ENCODE measurements at places on chromosomes 12 and 14.

DNA sequence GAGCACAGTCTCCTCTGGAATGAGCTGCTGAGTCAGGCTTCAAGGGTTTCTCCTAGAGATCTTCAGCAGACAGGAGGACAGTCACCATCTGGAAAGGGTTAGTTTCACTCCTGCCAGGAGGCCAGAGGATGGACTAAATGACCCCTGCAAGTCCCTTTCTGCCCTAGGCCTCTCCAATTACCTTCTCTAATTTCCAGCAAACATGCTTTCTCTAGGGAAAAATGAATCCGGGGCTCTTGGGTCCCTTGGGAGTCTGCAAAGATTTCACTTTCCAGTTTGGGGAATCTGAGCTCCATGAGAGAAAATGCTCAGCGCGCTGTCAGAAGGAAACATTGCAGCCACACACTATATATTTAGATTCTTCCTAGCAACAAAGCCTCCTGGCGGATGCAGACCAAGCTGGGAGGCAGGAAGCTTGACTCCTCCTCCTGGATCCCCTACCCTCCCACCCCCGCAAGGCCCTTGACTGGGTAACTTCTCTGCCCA, 184.4 kb upstream of the CCND2 start:
- no peak for DNase-seq

DNA sequence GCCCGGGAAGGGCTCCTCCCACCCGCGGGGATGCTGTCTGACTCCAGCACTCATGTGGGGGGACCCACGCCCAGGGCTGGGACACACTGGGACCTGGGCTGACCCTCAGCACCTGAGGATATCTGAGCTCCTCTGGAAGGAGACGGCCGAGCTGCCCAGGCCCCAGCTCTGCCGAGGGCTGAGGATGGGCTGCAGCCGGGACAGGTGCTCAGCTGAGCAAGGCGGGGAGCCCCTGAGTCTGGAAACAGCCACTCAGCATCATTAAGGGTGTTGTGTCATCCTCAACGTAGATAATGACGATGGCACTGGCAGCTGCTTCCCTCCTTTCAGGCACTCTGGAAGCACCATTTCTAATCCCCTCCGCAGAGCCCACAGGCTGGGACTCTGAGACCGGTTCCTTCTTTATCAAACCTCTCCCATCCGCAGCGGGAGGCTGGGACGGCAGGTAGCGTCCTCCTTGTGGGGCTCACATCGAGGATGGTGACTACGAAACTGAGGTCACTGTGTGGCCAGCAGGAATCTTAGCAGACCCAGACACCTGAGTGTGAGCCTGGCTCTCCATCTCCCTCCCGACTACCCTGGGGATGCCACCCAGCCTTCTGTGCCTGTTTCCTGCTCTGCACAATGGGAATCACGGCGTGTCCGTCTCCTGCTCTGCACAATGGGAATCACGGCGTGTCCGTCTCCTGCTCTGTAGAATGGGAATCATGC, 26.7 kb upstream of the SFSWAP start:
- no peak for DNase-seq

DNA sequence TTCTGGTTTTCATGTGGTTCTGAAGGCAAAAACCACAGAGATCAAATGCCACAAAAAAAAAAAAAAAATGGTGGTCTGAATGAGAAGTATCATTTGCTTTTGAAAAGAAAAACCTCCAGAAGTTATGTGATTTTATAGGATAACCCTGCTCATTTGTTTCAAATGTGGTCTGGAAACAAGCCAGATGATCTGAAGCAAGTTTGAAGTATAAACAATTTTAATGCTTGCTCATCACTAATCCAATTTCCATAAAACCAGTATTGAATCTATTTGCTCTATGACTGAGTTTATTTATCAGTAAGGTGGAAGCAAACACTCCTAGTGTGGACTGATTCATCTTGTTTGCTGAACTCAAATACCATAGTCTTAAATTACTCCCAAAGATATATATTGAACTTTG, 407.3 kb upstream of the FLRT2 start:
- no peak for DNase-seq

- DNase-seq = no peak
Measured at GRCh38 chr14:97120611-97121031, 323.4 kb downstream of the VRK1 start.

DNA sequence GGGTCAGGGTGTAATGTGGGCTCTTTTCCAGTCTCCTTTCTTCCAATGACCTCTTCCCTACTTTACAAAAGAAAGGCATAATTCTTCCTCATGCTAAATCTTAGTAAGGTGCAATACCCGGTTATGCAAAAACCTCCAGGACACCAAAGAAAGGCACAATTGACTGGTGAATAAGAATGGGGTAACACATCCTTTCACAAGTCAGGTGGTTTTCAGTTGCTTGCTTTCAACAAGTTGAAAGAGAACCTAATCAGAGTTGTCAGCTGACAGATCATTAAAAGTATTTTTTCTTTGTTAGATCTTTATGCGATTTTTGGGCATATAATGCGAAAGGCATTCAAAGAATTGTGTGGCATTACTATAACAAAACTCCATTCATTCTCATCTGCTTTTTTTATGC, 1.3 kb upstream of the AEBP2 start:
- DNase-seq = no peak

- no peak for DNase-seq
Measured at GRCh38 chr14:56002876-56003625, 115.2 kb upstream of the PELI2 start.

DNA sequence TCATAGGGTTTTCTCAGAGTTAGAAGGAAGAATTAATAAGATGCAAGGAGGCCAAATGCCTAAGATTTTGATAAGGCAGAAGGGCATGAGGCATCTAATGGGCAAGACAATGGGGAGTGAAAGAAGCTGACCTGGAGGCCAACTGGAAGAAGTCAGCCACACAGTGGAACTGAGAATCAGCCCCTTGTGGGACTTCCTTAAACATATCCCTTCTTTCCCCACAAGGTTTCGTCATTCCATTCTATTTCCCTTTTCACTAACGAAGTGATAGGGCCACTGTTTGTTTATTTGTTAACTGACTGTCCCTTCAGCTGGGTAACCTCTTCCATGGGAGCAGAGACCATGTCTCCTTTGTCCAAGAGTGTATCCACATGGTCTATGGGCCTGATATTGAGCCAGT, 86.2 kb downstream of the HELB start:
- peak; percentile 87 for DNase-seq

GRCh38 chr14:92026548-92027190, 13.2 kb downstream of the TRIP11 start:
- DNase-seq = peak; percentile 35

DNA sequence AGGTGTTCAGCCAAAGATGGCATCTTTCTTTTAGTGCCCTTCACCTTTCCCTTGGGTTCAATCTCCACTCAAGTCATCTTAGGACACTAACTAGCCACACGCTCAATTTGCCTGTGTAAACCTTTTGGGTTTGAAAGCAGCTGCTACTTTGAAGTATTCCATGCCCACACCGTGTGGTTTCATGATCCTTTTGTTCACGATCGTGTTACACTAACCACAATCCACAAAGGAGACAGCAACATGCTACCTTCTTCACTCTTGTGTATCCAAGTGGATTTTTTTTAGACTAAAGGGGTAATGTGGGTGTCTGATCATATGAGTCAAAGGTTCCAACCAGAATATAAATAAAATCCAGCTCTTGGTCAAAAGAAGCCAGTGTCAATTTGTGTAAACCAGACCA, 122.7 kb upstream of the FAR2 start:
- no peak for DNase-seq

GRCh38 chr14:85538636-85539035, 8.7 kb downstream of the FLRT2 start:
- DNase-seq = no peak

GRCh38 chr12:779745-780734, 27.7 kb downstream of the WNK1 start:
- DNase-seq = peak; percentile 61

GRCh38 chr14:20180486-20180885, 10.2 kb upstream of the OR11G2 start:
- DNase-seq = peak; percentile 34

GRCh38 chr12:130640901-130641300, 75.2 kb downstream of the RIMBP2 start:
- DNase-seq = no peak

GRCh38 chr14:67717048-67717447, 15.4 kb downstream of the RDH12 start:
- DNase-seq = no peak

GRCh38 chr14:76168531-76168930, 16.8 kb downstream of the GPATCH2L start:
- DNase-seq = peak; percentile 10

DNA sequence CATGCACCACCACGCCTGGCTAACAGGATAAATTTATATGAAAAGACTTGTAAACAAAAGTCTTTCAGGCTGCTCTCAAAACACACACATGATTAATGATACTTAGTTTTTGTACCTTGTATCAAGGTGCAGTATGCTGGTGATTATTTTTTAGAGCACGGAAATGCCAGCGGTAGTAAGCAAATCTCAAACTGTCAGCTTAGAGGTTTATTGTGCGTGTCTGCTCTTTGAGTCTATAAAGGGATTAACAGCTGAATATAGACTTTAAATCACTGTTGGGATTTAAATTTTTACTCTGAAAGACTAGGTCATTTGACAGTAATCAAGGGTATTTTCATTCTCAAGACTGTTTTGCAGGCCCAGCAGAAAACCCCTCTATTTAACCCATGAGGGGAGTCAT, 50.5 kb downstream of the PLEKHA5 start:
- DNase-seq = no peak

DNA sequence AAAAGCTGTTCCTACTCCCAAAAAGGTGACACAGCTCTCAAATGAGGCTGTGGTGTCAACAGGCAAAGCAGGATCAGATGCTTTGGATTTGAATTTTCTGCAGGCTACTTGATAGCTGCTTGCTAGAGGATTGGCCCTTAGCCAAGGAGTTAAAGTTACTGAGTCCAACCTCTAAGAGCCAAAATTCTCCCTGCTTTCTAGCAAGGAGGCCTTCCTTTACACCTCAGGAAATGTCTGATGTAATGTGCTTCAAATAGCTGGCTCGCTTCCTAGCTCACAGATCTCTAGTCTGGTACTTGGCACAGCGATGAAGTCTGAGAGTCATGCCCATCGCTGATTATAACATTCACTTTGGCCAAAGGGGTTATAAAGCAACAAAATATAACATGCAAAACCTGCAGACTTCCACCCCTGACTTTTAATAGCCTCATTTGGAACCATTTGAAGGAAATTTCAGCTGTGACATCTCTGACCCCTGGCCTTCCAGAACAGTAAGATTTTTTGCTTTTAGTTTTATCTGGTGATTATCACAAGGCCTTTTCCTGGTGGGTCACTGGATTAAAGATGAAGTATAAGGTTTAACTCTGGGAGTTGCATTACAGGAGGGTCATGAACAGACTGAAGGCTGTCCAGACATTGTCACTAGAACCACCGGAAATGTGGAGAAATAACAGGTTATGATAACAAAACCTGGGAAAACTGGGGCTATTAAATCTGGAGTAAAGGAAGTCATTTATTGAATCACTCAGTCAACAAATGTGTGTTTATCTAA, 189.7 kb downstream of the EPS8 start:
- no peak for DNase-seq

DNA sequence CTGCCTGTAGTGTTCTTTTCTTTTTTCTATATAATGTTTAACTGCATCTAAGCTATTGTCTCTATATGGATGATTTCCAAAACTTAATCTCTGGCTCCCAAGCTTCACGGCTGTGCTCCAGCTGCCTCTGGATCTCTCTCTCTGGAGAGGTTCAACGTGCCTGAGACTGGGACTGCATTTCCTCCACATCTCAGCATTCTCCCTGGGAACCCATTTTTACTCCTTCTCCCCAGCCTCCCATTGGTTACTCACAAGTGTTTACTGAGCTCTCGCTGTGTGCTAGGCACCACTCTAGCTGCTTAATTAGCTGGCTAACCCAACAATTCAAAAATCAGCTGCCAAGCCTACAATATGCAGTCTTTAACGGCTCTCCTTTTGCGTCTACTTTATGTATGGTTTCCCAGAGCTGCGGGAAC, 34.7 kb downstream of the FBXL14 start:
- no peak for DNase-seq

DNA sequence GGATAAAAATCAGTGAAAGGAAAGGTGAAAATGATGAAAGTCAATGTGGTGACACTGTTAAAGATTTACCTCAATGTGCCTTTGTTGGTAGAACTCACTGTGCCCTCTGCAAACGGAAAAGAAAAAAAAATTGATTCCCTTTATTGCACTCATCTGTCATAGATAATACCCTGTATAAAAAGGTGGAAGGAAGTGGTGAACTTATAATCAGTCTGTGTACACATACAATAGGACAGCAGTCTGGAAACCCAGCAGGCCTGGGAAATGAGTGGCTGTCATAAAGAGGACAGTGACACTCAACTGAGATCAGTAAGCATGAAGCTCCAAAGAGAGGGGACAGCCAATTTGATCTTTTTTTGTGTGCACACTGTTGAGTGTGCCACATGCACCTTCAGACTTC, 364.7 kb downstream of the NOVA1 start:
- DNase-seq = no peak

- no peak for DNase-seq
Measured at GRCh38 chr14:97602438-97603117, 805.4 kb downstream of the VRK1 start.

GRCh38 chr12:20350495-20350894, 17.8 kb upstream of the PDE3A start:
- DNase-seq = no peak

GRCh38 chr12:71900091-71900490, 38.6 kb upstream of the TPH2 start:
- peak; percentile 5 for DNase-seq

GRCh38 chr12:58030566-58031279, 89.4 kb downstream of the ATP23 start:
- peak; percentile 21 for DNase-seq

DNA sequence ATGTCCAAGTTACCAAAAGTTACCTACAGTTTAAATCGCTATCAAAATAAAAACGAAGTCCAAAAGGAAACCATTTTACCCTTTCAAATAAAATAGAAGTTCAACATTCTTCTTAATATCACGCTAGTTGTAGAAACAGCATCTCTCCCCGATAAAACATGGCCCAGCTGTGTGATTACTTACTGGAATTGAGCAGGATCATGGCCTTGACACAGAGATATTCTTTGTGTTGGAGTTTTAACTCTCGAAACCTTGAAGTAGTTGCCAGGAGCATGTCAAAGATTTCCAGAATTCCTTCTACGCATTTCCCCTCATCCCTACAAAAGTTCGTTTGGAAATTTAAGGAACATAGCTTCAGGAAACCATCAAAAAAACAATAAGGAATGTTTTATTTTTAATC, 44.8 kb downstream of the ESR2 start:
- DNase-seq = no peak

- no peak for DNase-seq
Measured at GRCh38 chr12:112270673-112271072, 111.6 kb downstream of the HECTD4 start.

Measured in suppressor macrophage treated with lipopolysaccharide for 4 hours (primary cell).